ENCODE measurements at places on chromosomes 12 and 14.

DNA sequence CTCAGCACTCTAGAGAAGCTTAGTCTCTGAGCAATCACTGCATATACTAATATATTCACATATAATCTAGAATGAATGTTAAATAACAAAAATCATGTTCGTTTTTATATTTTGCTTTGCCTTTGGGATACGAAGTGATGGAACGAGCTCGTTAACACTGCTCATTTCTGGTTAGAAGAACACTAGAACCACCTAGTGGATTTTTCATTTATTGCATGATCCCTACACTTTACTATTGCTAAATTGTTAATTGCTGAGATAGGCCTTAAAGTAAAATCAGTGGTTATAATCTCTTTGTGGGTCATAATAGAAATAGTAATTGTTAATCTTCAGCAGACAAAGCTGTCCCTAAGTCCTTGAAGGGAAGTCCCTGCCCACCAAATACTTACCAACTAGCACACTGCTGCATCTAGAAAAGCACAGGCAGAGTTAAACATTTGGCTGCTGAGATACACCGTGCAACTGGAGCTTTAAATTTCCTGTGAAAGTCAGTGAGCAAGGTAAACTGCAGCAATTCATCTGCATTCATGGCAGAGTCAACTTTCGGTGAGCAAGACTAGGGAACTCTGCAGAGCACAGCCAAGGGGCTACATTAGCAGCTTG lies 353.7 kb downstream of the APAF1 start:
- no peak for DNase-seq

- DNase-seq = no peak
Measured at GRCh38 chr12:57640175-57641042, 7.4 kb upstream of the B4GALNT1 start.

DNA sequence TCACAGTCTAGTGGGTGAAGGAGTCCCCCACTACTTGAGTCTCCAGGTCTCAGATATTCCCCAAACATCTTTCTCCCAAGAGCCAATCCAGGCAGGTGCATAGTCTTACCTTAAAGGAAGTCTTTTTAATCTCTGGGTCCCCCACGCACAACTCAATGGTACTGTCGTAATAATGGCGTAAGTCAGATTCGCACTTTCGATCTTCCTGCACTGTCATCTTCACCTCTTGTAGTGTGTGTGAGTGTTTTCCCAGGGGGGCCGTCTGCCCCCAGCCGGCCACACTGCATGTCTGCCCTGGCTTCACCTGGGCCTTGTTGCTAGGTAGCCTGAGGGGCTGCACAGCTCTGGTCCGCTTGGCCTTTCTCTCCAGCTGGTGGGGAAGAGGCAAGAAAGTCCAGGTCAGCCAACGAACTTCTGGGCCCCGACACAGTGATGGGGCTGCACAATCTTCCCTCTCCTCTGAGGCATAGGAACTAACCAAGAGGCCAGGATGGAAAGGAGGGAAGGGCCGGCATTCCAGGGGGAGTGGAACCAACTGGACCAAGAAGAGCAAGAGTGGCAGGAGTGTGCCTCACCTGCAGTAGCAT lies 2.1 kb downstream of the GZMB start:
- DNase-seq = no peak

DNA sequence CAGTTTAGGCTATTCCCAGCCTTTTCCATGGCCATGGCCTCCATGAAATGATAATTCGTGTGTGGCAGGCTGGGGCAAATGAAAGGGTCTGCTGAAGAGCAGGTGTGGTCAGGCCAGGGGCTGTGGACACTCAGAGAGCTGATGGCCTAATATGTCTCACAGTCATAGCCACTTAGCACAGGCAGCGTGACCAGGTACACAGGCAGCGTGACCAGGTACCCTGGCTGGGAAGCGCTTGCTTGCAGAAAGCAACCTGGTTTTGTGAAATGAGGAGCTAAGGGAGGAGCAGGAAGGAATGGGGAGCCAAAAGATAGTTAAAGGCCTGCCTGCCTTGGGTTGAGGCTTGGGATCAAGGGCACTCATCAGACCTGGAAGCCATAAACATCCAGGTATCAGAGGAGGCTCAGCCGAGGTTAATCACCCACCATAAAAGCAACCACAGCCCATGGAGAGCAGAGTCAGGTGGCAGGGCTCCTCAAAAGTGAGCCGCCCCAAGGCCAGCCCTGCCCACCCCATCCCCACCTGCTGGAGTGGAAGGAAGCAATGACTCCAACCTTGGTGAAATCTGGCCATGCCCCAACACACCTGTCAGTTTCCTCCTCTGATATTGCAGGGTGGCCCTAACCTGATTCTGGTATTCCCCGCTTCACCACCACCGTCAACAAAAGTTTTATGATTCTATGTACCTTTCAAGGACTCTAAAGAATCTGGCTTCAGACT lies 8.0 kb upstream of the KRT8 start:
- DNase-seq = no peak

GRCh38 chr14:77436042-77436441 lies 12.7 kb upstream of the NOXRED1 start:
- DNase-seq = no peak

- no peak for DNase-seq
Measured at GRCh38 chr14:85125291-85125670, 404.7 kb upstream of the FLRT2 start.

- DNase-seq = no peak
Measured at GRCh38 chr14:91896419-91896818, 29.1 kb upstream of the TC2N start.

GRCh38 chr12:115008929-115009328 lies 325.0 kb upstream of the TBX3 start:
- DNase-seq = no peak

GRCh38 chr14:93108105-93108504 lies 7.6 kb downstream of the ITPK1 start:
- DNase-seq = no peak

- DNase-seq = no peak
Measured at GRCh38 chr14:51396222-51396815, 156.3 kb downstream of the TMX1 start.

- no peak for DNase-seq
Measured at GRCh38 chr12:58288190-58288589, 346.8 kb downstream of the ATP23 start.

- DNase-seq = no peak
Measured at GRCh38 chr14:105460616-105461015, 14.0 kb upstream of the CRIP2 start.

GRCh38 chr14:48536318-48536717 lies 860.9 kb upstream of the MDGA2 start:
- peak; percentile 60 for DNase-seq

GRCh38 chr14:38762426-38762825 lies 340.6 kb downstream of the SEC23A start:
- DNase-seq = no peak

- DNase-seq = no peak
Measured at GRCh38 chr14:61153431-61153830, 127.7 kb downstream of the TMEM30B start.

GRCh38 chr12:111410431-111411184 lies 4.9 kb downstream of the SH2B3 start:
- no peak for DNase-seq

- DNase-seq = no peak
Measured at GRCh38 chr12:93624595-93625294, 52.3 kb downstream of the SOCS2 start.

GRCh38 chr14:24315807-24316596 lies 4.7 kb downstream of the LTB4R start:
- no peak for DNase-seq

GRCh38 chr12:4215229-4216186 lies 58.1 kb upstream of the CCND2 start:
- no peak for DNase-seq

- no peak for DNase-seq
Measured at GRCh38 chr14:26870096-26870495, 272.3 kb upstream of the NOVA1 start.

DNA sequence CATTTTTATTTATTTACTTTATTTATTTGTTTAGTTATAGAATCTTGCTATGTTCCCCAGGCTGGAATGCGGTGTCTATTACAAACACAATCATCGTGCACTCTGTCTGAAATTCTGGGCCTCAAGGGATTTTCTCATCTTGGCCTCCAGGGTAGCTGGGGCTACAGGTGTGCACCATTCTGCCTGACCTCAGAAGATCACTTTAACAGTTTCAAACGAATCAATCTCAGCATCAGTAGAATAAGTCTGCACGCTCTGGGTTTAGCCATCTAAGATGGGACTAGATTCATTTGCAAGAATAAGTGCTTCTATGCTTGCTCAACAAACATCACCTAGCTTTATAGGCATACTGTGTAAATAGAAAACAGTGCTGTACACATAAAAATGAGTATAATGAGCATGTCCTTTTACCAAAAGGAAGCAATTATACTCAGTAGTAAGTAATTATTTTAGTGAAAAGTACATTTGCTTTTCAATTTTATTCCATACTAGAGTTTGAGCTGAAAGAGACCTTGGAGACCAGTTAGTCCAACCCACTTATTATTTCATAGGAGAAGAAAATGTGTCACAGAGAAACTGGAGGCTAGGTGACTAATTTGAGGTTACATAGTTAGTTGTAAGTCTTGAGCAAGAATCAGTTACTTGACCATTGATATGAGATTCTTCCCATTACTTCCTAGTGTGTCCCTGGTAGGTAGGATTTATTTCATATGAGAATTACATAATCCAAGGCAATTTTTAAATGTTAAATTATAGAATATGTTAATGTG lies 456.5 kb upstream of the LMO3 start:
- DNase-seq = no peak

DNA sequence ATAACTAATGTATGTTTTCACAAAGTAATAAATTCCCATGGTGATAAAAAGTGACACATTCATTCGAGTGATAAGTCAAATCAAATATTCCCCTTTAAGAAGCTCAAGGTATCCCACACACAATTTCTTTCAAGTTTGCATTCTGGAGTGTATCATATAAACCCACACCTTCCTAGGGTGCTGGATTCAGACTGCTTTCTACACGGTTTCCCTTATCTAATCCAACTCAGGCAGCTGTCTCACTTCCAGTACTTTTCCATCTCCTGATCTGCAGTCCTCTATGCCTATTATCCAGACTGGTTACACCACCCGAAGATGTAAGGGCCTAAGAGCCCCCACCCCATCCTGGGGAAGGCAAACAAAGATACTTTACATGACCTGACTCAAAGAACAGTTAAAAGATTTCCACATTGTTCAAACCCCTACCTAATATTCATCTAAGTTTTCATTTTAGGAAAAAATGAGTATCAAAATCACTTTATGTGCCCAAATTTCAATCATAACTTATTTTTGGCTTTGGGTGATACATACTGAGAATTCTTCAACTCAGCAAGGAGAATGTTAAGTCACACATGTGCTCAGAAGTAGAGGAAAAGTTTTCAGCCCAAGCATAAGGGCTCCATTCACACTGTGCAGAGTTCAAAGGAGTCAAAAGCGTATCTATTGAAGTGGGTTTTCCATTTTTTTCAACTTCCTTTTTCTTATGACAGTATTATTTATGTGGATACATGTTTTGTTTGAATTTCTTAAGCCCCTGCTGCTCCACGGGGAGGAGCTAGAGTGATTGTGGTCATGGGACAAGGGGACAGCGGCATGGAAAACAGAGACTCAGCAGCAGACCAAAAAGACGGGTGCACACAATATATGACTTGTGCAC lies 41.8 kb downstream of the CORO1C start:
- DNase-seq = no peak
